ENCODE measurements at places on chromosomes 5 and 9.

DNA sequence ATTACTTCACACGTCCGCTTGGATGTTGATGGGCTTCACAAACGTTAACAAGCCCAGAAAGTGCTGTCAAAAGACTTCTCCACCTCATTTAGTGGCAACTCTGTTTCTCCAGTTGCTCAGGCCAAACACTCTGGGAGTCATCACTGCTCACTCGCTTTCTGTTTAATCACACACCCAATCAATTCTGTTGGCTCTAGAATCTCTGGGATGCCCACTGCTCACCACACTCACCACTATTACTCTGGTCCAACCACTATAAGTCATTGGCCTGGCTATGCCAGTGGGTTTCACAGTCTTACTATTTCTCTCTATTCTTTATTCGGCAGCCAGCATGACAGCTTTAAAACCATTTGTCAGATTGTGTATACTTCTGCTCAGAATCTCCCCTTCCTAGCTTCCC is 163.5 kb downstream of the KDM4C start:
- DNase-seq, result no peak

DNA sequence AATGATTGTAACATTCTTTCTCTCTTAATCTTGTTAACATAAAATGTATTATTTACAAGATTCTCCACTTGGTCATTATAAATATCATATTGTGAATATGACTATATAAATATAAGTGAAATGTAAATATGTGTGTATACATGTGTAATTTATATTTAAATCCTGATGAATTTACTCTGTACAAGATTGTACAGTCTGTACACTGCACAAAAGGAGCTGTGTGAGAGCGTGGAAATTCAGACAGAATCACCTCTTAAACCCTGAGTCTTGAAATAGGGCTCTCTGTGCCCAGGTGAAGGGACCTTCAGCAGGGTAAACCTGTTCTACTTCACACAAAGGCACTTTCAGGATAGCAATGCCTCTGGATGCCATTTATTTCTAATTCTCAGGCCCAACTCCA is 456.0 kb downstream of the SEMA5A start:
- no peak for DNase-seq

GRCh38 chr9:135701067-135701958 is 672 bp upstream of the KCNT1 start:
- no peak for DNase-seq

DNA sequence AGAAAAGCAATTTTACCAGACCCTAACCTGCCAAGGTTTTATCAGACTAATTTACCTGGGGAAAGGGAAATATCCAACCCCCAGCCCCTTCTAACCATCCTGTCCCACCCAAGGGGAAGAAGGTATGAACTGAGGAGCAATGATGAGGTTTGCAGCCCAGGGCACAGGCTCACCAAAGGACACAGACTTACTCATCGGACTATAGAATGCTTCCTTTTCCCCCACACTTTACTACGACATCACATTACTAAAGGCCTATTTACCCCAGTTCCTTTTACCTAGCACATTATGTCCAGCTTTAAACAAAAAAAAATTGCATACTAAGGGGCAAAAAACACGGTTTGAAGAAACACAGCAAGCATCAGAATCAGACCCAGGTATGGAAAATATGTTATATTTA is 94.1 kb upstream of the FST start:
- no peak for DNase-seq

DNA sequence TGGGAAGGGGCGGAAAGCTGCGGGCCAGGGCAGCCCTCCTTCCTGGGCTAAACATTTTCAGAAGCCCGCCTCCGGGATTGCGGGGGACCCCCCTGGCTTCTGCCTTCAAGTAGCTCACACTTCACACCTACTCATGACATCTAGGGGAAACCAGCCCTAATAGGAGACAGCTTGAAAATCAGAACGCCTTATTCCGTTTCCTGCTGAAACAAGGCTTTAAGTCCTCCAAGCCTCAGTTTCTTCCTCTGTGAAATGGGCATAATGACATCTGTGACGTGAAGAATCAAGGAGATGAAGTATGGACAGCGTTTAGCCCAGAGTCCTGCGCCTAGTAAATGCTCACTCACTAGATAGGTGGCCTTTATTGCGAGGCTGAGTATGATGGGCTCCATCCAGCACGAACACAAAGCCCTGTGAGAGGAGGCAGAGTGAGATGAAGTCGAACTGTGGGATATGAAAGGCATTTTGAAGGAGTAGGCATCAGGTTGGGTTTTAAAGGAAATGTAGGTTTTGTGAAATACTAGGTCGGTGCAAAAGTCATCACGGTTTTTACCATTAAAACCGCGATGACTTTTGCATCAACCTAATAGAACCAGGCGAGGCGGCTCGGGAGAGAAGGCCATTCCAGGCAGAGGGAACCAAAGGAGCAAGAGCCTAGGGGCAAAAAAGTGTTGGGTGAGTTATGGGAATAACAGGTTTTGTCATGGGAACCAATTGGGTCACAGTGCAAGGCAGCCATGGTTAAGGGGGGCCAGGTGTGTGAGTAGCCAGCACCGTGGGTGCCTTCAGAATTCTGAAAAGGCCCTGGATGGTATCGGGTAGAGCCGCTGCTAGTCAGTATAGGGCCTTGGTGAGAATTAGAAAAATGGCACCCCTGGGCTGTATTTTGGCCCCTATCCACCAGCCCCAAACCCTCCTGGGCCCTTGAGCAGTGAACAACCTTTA is 1.0 kb upstream of the TSC1 start:
- DNase-seq, result no peak

GRCh38 chr5:56625541-56625940 is 189.8 kb upstream of the MAP3K1 start:
- DNase-seq, result no peak

DNA sequence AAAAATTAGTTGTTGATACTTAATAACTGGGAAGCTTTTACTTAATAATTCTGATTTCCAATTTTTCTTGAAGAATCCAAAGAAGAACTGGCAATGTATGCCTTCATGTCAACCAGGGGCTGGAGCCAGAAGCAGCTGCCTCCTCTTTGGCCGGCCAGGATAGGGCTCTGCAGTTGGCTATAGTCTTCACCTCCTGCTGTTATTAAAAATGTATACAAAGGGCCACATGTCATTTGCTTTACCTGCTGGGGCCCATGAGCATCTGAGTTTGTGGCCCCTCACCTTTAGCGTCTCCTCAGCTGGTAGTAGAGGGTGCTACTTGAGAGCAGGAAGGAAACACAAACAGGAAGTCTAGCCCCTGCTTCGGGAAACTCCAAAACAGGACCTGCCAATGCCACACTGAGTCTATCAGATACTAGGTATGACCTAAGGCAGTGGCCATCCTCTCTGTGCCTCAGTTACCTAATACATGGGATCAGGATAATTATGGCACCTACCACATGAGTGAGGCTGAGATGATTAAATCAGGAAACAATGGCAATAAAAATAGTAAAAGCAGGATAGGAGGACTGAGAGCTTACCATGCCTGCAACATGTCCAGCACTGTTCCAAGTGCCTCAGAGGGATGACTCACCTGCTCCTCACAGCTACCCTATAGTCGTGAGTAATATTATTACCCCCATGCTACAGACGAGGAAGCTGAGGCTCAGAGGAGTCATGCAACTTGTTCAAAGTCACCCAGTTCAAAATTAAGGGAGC is 21.3 kb downstream of the CCDC69 start:
- no peak for DNase-seq

GRCh38 chr5:130066644-130067043 is 162.4 kb downstream of the CHSY3 start:
- no peak for DNase-seq

- no peak for DNase-seq
Observed at GRCh38 chr9:128493424-128493823, 11.1 kb upstream of the GLE1 start.
